Posterior vena cava (tissue), 2 donors: ENCODE measurements at places on chromosomes 16 and 17.

DNA sequence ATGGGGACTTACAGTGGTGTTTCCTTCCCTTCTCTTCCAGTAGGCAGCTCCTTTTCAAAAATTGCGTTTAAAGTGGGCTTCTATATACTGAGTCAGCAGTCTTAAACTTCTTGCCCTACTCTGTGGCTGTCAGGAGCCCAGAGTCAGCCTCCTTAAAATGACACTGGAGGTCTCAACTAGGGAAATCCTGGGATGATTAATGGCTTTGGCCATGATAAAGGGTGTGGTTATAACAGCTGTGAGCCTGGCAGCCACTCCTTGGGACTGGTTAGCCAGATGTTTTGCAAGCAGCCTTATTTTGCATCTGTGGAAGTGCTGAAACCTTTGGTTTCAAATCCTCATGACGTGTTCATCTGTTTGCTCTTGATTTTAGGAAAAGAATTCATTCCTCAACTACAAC, 25.0 kb downstream of the TAC4 start:
- DNase-seq, result peak; percentile 85

DNA sequence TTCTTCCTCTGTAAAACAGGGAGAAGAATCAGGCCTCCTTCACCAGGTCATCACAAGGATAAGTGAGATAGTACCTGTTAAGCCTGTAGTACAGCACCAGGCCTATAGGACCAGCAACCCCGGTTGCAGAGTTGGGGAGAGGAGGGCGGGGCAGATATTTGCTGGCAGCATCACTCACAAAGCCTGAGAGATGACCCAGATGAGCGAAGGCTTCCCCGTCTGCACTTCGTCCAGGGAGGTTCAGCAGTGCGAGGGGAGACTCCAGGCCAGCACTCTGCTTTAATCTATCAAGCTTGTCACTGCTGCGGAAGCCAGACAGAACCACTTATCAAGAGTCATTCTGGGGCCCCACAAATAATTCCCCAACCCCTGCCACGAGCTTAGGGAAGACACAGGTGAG, 15.8 kb upstream of the RBBP6 start:
- no peak for DNase-seq

DNA sequence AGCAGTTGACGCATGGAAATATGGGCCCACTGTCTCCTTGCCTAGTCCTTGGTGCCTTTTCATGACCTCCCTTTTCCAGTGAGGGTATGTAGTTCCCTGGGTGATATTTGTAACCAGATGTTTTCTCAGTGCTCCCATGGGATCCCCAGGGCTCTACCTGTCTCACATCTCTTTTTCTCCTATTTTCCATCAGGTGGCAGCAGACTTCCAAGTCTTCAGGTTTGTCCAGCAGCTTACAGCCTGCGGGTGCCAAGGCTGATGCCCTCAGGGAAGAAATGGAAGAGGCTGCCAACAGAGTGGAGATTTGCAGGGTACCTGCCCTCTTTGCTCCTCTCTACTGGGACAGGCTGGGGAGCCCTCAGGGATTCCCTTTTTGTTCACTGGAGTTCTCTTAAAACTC, 89.1 kb downstream of the ELAC2 start:
- no peak for DNase-seq

- no peak for DNase-seq
These were observed 103.1 kb downstream of the SDK2 start for GRCh38 chr17:73541111-73541510.

DNA sequence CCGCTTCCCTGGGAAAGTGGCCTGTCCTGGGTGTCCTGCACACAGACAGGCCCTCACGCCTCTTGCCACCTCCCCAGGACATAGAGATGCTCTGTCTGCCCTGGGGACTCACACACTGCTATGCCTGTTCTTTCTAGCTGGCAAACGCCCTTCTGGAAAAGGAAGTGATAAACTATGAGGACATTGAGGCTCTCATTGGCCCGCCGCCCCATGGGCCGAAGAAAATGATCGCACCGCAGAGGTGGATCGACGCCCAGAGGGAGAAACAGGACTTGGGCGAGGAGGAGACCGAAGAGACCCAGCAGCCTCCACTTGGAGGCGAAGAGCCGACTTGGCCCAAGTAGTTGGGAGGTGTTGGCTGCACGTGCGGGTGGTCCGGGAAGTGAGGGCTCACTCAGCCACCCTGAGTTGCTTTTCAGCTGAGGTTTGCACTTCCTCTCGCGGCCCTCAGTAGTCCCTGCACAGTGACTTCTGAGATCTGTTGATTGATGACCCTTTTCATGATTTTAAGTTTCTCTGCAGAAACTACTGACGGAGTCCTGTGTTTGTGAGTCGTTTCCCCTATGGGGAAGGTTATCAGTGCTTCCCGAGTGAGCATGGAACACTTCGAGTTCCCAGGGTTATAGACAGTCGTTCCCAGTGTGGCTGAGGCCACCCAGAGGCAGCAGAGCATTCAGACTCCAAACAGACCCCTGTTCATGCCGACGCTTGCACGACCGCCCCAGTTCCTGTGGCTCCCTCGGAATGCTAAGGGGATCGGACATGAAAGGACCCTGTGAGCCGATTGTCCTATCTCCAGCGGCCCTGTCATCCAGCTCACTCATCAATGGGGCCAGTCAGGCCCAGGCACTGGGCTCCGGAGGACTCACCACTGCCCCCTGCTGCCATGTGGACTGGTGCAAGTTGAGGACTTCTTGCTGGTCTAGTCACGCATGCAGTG, 3.5 kb upstream of the RPL13 start:
- DNase-seq, result peak; percentile 93

DNA sequence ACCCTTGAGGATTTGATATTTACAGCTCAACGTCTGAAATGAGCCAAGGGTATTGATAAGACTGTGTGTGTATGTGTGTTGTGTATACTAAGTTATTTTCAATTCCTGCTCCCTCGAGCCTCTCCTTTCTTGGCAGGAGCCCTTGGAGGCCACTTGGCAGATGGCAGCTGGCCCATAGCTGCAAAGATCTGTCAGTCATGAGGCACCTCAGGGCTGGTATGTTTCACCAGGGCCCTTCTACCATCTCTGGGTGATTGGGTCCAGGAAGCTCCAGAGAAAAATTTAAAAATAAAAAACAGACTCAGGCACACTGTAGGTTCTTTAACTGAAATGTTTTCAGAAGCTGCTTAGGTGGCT, 355.7 kb downstream of the HAPSTR1 start:
- DNase-seq, result no peak

DNA sequence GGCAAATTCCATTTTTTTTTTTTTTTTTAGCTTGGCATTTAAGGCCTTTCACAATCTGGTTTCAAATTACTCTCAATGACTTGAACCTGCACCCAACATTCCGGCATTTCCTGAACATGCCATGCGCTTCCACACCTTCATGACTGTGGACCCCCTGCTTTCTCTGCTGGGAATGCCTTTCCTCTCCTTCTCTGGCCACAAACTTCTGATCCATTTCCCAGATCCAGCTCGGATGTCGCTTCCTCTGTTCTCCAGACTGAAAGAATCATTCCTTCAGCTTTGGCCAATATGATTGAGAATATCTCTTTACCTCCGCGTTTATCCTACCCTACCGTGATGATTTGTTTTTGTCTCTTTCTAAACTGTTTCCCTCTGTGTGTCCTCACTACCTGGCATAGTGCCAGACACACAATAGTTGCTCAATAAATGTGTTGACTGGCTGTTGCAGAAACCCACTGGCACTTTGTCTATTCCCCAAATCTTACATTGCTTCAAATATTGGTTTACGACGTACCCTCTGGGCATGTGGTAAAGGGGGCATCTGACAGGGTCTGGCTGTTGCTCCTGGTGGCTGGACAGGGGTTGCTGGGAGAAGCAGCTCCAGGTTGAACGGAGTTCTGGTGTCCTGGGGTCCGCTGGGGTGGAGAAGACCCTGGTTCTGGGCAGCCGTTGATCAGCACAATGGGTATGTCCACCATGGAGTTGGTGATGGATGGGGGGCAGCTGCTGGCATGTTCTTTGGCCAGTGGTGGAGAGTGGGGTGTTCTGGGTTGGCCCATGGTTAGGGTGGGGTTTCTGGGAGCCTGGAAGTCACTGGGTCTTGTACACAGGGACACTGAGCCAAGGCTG, 14.7 kb downstream of the TNS4 start:
- no peak for DNase-seq

DNA sequence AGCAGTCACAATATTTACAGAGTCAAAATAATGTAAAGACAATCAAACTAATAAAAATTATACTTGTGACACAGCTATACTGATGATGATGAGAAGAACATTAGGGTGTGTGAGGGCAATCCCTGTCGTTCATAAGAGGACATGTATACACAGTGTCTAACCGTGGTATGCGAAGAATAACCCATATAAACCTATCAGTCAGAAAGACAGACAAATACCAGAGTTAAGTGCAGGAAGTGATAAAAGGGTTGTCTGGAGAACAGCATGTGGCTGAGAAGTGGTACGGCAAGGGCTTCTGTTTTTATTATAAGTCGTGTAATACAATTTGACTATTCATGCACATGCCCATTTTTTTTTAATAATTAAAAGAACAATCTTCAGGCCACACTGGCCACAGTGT, 46.7 kb downstream of the LMF1 start:
- no peak for DNase-seq

DNA sequence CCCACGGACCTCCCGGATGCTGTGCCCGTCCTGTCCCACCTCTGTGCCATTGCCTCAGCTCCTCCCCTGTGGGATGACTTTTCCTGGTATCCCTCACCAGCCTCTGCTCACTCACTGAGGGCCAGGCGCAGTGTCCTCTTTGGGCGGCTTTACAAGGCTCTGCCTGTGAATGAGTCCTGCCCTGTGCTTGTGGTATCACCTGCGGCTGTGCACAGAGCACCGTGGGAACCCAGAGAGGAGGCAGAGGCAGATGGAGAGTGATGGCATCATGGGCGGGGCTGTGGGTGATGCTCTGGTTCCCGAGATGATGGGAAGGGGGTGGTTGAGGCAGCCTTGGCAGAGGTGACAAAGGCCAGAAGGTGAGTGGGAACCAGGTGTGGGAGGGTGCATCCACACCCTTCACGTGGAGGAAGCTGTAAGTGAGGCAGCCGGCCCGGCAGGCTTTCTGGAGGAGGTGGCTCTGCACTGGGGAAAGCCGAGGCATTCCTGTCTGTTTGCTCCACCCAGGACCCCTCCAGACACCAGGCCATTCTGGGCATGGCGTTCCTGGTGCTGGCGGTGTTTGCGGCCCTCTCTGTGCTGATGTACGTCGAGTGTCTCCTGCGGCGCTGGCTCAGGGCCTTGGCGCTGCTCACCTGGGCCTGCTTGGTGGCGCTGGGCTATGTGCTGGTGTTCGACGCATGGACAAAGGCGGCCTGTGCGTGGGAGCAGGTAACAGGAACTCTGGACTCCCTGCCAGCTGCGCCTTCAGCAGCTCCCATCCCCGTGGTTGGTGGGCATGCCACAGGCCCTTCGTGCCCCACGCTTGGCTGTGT, 23.8 kb downstream of the ADCY7 start:
- no peak for DNase-seq

GRCh38 chr17:81967533-81968395, 6.8 kb upstream of the NOTUM start:
- peak; percentile 89 for DNase-seq

- DNase-seq, result no peak
These were observed 19.5 kb downstream of the PCTP start for GRCh38 chr17:55770196-55770870.

- DNase-seq, result no peak
These were observed 47.5 kb downstream of the AIPL1 start for GRCh38 chr17:6387442-6387841.

DNA sequence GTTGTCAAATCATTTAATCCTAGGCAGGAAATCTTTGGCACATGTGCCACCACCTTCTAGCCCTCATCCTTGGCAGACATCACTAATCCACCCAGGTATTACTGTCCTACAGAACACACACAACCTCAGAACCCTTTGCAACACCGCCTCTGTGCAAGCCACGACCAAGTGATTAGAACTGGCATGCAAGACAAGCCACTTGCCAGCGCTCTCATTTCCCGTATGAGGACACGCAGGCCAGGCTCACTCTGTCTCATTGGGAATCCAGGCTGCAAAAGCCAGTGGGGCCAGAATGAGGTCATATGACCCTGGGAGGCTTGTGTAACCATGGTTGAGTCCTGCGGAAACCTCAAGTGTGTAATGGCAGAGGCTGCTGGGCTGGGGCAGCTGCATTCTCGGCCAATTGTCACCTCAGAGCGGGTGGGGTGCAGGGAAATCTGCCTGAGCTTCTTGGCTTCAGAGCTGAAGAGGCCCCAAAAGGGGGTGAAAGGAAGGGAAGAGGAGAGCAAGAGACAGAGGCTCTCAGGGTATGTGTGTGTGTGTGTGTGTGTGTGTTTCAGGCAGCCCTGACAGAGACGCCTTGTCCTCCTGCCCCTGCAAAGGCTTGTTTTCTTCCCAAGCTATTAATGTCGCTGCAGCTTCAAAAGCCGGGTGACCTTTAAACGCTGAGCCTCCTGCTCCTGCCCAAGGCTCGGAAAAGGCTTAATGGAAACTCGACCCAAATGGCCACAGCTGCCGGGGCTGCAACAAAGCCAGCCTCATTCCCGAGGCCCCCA, 43.2 kb upstream of the MRPS23 start:
- peak; percentile 96 for DNase-seq

DNA sequence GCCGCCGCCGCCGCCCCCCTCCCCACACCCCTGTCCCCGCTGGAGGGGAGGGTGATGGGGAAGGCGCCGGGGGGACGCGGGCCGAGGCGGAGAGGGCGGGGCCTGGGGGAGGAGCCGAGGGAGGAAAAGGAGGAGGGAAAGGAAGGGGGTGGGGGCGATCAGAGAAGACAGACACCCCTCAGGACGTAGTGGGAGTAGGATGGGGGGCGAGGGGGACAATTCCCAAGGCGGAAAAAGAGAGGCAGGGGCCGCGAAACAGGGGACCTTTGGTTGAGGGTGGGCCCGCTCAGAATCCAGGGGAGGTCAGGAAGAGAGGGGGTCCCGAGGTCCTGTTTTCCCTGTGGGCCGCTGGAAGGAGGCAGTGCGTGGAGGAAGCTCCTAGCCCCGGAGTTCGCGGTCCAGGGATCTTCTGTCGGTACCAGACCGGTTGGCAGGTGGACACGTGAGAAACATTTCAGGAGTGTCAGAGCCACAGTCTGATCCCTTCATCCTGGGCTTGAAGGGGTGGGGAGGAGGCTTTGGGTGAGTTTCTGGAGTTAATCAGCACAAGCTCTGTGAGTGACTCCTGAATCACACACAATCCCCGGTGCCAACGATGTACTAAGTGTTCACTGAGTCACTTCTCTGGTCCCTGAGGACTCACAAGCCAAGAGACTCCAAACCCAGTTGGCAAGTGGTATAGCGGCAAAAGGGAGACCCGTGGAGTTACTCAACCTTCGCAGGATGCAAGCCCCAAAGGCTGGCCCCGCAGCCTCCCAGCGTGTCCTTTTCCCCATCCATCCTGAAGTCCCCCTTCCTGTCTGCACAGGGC, at the start of gene XYLT1:
TSS of gene XYLT1 (minus strand) at position 53 of the 811 bp plus-strand sequence. CDS start 164 bp downstream, outside the sequence.
- DNase-seq, result peak; percentile 91

DNA sequence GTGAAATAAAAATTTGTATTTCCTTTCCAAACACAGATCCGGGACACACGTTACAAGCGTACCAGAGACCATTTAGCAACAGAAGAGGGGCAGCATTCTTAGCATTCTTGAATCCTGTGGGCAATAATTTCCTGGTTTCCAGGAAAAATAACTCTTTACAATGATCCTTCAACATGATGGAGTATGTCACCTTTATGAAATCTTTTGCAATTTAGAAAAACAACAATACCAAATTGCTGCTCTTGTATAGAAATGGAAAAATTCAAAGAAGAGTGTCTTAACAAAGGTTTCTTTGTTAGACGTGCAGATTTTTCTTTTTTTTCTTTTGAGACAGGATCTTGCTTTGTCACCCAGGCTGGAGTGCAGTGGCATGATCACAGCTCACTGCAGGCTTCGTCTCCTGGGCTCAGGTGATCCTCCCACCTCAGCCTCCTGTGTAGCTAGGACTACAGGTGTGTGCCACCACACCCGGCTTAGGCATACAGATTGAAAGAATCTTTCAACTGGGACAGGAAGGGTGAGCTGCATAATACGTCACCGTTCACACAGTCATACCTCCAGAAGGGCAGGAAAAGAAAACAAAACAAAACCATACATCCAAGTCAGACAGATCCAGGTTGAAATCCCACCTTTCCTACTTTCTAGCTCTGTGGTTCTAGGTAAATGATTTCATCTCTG, 10.8 kb upstream of the GCSH start:
- peak; percentile 7 for DNase-seq
